DND-41 (cell line): ENCODE measurements at places on chromosomes 11 and 22.

DNA sequence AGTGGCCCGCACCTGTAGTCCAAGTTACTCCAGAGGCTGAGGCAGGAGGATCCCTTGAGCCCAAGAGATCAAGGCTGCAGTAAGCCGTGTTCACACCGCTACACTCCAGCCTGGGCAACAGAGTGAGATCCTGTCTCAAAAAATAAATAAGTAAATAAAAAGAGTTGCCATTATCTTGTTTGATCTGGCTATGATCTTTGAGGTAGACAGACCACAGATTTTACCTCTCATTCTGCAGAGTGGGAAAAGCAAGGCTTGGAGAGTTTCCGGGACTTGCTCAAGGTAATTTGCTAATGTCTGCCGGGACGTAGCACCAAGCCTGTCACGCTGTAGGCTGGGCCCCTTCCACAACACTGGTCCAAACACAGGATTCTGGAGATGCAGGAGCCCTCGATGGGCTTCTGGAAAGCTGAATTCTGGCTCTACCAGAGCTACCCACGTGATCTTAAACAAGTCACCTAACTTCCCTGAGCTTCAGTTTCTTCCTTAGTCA, 6.8 kb downstream of the GRAP2 start:
- no peak for DNase-seq

DNA sequence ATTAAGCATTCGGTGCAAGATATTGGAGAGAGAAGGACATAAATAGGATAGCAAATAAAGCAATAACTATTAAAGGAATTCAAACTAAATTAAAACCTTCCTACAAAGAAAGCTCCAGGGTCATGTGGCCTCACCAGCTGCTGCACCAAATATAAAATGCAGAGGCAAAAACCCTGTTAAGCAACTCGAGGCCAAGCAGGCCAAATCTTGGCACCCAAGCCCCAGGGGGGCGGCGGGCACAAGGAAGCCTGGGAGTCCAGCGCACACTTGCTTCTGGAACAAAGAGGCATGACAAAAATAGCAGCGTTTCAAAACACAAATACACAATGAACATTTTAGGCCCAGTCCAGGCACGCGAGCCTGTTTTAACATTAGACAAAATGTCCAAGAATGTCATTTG, 20.8 kb downstream of the KRTAP5-6 start:
- DNase-seq, result no peak

DNA sequence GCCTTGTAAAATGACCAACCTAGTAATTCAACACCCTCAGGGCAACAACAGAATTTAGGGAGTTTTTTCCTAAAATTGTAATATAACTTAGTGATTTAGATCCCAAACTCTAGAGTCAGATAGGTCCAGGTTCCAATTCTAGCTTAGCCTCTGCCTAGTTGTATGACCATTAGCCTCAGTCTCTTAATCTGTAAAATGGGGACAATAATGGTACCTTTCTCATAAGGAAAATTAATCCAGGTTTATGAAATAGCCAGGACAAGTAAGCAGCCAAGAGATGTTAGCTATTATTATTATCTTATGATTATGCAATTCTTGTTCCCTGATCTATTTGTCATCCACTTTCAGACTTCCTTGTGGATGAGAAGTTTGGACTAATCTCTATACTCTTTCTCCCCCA, 4.1 kb downstream of the TFIP11 start:
- no peak for DNase-seq

DNA sequence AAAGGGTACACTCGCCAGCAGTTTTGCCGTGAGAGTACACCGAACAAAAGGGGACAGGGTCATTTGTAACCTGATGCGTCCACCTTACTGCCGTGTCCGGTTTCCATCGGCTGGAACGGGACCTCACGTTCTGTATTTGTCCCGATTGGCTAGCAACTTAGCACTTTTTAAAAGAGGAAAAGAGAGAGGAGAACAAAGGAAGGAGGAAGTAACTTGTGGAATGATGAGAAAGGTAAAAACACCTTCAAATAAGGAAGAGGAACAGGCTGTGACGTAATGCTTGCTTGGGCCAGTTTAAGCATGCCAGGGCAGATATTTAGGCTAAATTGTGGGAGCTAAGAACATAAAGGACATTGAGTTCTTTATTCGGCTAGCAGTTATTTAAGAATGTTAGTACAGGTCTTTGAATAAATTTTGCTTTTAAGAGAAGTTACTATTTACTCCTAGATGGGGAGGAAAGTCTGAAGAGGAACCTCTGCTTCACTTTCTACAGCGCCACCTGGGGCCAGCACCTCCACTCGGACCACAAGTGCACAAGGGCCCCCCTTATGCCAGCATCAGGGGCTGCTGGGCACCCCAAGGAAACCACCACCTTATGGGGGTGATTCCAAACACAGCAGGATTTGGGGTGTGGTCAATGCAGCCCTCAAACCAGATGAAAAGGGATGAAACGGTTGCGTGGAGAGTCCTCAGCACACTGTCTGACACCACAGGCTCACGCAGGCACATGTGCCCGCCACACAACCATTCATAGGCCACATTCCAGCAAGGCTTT, 5.8 kb downstream of the ARSA start:
- DNase-seq, result no peak

GRCh38 chr22:49502126-49502826, 325.4 kb downstream of the BRD1 start:
- DNase-seq, result no peak

DNA sequence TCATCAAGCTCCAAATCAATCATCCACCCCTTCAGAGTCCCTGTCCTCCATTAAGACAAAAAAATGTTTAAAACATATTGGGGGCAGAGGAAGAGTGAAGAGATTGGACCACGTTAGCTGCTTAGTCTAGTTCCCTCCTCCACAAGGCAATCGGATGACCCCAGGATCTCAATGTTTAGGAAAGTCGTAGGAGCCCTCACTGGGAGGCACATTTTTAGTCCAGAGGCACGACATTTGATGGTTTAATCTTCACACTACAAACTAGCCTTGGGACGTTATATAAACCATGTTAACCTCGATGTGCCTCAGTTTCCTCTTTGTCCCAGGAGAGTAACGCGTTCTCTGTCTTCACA, 588 bp upstream of the FAT3 start:
- no peak for DNase-seq

DNA sequence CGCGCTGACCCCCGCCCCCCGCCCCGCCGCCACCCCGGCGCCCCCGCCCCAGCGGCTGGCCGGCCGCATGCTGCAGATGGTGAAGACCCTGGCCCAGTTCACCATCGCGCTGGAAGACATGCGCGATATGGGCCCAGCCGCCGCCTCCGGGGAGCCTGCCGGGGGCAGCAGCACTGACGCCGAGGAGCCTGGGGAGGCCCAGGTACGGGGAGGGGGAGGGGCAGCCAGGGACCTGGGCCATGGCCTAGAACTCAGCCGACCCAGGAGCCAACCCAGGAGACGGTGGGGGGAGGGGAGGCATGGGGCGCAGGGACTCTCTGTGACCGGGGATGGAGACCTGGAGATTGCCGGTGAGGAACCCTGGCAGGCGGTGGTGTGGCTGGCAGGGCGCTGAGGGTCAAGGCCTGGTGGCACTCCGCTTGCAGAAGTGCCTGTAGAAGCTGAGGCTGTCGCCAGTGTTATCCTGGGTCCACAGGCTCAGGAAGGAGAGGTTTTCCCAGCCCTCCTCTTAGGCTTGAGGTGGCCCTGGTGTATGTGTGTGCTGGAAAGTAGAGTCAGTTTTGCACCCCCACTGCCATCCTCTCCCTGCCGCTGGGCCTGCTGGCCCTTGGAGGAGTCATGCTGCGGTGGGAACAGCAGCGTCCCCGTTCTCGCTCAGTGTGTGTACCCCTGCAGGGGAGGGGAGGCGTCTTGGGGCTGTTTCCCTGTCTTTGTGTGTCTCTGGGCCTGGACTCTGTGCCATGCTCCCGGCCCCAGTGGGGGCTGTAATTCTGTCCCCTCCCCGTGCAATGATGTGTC, 32.9 kb upstream of the RELT start:
- no peak for DNase-seq

DNA sequence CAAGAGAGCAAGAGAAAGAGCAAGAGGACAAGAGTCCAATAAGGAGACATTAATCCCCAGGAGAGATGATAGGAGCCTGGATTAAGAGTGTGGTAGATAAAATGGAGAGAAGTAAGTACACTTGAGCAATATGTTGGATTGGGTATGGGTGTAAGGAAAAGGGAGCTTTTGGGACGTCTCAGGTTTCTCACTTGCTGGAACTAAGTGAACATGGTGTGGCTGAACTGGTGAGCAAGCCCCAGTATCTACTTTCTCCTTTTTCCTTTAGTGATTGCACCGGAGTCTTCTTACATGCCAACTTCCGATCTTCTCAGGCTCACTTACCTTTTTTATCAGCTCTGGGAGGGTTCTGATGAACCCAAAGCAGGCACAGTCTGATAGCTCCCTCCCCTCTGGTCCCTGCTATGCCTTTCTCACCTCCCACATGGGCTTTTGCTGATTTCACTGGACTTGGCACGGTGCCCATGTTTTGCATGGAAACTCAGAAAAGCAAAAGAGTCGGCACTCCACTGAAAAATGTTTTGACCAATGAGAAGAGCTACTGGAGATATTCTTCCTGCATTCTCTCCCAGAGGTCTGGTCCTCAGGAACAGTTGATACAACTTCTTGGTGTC, 14.5 kb upstream of the APLNR start:
- no peak for DNase-seq

DNA sequence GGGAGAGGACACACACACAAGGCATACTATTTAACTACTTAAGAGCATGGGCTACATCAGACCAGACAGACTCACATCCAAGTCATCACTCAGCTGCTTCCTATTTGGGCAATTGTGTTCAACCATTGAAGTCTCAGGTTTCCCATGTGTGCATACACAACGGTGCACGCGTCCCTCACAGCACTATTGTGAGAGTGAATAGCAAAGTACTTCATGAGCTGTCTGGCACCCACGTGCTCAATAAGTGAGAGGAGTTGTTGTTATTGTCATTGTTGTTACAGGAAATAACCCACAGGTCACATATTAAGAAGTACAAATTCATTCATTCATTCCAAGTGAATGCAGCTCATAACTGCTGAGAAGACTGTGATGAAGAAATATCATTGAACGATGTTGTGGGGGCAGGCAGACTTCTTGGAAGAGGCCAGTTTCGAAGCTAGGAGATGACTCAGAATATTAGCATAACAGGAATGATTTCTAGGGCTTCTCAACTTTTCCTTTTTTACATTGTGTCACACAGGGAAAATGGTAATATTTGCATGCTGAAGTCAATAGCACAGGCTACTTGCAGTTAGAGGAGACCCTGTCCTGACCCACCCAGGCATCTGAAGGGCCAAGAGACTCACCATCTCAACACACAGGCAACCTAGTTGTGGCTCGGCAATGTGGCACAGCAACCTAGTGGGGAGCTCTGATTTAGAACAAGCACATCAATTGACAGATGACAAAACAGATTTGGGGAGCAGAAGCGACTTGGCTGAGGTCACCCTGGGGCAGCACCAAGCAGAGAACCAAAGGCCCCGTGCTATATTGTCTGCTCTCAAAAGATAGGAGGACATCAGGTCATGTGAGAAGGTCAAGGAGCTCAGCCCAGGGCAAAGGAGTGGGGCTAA, 606.0 kb downstream of the BUD13 start:
- DNase-seq, result no peak
